Naive thymus-derived CD4-positive, alpha-beta T cell (primary cell): ENCODE measurements at places on chromosomes 7 and 10.

DNA sequence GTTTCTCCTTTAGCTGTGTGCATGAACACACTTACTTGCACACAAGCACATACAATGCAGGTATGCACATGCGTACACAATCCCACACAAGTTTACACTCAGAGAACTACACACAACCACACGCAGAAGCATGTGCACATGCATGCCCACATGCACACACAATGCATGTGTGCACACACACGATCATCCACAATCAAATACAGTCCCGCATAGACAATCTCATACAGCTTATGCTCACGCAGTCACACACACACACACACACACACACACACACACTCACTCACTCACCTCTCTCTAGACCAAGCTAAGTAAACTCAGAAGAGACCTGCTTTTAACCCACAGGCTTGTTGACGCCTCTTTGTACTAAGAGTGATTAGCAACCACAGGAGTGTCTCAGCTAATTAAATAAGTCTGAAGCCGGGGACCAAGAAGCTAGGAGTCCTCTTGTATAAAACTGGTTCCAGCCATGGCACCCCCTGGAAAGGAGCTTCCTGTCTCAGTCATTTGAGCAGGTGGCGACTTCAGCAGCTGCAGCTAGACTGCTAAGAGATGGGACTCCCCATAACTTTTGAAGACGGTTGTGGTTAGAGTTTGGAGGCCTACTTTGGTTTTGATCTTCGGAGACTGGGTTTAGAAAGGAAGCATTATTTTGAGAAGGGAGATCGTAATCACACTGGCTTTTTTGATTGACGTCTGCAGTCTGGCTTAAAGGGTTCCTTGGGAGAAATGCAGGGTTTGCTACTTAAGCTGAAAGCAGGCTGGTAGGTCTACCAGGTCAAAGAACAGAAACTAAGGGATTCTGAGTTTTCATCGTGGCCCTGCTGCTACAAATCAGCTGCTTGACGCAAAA is 82.3 kb upstream of the ADRB1 start:
- DNase-seq: peak; percentile 55

DNA sequence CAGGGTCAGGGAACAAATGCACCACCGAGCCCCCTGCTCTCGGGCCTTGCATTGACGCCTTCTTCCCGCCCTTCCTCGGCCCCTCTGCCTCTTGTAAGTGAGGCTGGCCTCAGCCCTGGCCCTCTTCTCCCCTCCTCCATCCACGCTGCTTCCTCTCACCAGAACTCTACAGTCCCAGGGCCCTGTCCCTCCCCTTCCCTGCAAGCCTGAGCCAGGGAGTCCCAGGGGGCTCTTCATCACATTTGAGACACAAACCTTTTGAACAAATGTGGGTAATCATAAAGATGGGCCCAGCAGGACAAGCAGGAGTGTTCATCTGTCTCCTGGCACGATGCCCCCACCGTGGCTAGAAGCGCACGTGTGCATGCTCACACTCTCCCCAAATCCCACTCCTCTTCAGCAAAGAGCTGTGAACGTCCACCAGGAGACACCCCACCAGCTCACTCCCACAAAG is 57.7 kb downstream of the SLIT1 start:
- no peak for DNase-seq

GRCh38 chr7:21972397-21972784 is 26.7 kb upstream of the CDCA7L start:
- no peak for DNase-seq

DNA sequence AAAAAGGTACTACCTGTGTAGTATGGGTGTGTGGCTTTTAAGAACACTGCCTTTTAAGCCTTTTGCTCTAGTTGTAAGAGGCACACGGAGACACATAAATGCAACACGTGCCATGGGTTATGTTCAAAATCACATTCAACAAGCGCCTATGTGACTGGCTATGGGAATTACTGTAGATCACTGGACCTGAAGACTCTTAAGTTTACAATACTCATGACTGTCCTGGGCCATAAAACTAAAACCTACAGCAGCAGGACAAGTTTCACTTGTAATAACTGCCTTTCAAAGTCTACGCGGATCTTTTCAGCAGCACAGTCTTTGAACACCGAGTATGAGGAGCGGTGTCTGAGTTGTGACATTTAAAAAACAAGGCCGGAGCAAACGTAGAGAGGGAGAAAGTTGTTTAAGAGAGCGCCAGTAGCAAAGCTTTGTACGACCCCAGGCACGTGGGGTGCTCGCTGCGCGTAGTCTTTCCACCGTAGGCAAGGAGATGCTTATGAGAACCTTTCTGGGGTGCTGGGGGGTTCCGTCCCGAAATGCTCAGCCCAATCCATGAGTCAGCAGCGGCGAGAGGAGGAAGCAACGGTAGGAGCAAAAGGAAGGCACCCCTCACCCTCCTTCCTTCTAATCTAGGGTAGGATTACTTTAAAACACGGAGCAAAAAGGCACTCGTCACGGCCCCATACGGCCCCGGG is 662 bp downstream of the DNAJC2 start:
- peak; percentile 48 for DNase-seq

DNA sequence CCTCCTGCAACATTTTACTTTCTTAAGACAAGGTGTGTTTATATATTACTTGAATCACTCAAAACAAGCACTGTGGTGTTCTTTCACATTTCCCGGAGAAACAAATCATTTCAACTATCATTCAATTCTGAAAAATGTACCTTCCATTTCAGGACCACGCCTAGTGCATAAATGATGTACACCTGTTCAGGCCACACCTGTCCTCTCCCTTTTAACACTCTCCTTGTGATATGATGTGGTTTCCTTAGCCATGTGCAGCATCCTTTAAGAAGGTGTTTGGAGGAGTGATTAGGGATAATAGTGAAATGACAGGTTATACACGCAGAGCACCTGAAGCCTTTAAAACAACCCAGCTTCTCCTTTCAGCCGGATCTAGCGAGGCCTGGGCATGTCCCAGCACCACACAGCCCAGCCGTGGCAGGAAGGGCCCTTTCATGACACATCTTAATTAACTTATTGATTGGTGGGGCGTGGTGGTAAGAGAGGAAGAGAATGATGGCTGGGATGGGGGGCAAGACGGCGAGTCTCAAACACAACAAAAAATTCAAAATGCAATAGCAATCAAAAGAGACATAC is 26.9 kb downstream of the ABLIM1 start:
- DNase-seq: no peak

- DNase-seq: no peak
Observed at GRCh38 chr7:55020466-55020871, 1.7 kb downstream of the EGFR start.

DNA sequence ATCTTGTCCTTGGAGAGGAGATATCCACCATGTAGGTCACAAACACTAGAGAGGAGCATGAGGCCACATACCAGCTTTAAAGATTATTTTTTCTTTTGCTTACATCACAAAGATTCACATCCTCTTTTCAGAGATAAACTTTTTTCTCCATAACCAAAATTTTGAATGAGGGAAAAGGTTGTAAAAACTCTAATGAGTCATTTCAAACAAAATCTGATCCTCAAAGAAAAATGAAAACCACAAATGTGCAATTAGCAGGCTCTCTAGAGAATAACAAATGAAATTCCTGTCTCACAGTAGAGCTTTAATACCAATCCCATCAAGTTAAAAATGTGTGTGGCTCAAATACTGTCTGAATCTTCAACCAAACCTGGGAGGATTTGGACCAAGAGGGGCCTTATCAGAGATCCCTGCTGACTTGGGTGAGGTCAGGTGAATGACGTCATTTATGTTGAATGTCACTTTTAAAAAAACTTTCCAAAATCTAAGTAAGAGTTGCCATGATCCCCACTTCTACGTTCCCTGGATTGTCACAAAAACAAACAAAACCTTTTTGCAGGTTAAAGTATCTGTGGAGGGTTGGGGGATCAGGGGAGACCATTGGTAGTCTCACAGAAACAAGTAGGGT is 261.5 kb upstream of the NPSR1 start:
- no peak for DNase-seq

DNA sequence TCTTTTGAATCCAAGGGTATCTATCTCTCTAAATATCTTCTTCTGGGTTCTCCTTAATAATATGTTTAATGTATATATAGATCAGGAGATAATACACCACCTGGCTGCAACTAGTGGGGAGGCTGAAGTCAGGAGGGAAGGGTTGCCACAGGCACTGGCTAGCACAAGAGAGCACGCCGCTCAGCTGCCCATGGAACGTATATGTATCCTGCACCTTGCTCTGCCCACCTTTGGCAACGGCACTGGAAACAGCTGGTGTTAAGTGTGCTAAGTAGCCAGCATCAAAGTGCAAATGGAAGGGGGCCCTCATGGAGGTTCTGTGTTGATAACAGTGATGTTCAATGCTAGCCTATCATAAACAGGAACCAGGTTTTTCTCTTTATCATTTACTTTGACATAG is 49.8 kb upstream of the FAM133B start:
- DNase-seq: no peak

DNA sequence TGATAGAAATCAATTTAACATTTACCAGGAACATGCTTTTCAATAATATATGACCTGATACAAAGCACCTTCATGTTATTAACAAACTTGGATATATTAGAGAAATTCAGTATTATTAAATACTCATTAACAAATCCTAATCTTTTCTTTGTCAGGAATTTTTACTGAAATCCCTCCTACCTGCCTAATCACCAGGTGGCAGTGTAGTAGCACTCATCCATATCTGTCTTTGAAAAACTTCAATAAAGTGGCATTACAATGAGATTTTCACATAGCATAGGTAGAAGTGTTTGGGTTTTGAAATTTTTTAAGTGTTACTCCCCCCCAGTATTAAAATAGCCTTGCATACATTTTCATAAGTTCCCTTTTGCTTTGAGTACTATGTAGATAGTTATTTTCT is 1246.6 kb upstream of the LRRN3 start:
- no peak for DNase-seq

- no peak for DNase-seq
Observed at GRCh38 chr7:123824754-123825067, 20.3 kb upstream of the HYAL4 start.

DNA sequence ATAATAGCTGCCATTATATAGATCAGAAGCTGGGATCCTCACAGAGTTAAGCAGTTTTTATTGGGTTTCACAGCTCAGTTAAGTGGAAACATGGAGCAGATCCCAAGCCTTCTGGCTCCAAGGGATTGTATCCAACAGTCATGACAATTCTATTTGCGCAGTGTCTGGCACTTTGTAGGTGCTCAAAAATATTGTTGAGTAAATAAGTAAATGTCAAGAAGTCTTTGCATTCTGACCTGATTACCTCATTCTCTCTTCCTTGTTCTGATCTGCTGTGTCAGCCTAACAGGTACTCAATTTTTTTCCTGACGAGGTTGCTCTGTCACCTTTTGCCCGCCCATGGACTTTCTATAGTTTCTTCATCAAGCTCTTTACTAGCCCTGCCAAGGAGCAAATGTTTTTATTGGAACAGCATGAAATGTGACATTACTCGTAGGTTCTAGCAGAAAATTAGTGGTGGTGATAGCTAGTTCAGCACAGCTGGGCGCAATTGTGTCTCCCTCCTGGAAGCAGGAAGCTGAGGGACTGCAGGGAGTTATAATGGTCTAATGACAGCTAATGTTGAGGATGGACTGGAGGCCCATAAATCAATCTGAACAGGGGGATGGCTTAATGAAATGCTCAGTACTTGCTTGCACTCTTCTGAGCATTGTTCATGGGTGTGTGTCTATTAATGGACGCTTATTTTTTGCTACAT is 680.2 kb downstream of the CCSER2 start:
- DNase-seq: no peak

GRCh38 chr7:151028948-151029501 is 775 bp downstream of the ABCB8 start:
- no peak for DNase-seq

DNA sequence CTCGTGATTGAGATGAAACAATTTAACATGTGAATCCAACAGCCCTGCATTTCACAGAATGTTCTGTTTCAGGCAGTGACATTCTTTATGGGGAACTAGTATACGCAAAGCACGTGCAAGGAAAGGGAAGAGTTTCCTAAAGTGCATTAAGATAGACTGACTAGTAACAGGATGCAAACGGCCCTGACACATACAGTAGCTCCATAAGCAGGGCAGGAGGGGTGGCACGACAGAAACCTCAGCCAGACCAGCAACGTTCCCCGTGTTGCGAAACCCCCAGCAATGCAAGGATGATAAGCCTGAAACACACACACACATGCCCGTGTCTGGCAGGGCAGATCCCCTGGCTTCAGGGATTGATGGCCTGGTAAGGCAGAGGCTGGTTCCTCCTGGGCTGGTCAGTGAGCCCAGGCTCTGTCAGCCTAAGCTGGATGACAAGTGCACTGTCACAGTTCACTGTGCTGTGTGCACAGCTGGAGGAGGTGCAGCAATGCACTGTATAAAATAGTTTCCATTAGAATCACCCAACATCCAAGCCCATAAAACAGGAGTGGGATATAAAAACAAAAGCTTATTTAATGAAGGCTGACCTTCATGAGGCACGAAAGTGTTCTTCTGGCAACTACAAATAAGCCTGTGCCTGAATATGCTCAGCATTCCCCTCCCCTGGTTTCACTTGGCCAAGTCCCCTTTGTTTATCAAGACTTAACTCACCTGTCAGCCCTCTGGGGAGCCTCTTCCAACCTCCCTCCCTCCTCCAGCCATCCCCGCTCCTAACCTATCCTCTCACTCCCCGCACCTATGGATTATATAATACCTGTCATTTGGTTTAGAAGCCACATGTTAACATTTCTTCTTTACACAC is 88.8 kb downstream of the GSAP start:
- no peak for DNase-seq

DNA sequence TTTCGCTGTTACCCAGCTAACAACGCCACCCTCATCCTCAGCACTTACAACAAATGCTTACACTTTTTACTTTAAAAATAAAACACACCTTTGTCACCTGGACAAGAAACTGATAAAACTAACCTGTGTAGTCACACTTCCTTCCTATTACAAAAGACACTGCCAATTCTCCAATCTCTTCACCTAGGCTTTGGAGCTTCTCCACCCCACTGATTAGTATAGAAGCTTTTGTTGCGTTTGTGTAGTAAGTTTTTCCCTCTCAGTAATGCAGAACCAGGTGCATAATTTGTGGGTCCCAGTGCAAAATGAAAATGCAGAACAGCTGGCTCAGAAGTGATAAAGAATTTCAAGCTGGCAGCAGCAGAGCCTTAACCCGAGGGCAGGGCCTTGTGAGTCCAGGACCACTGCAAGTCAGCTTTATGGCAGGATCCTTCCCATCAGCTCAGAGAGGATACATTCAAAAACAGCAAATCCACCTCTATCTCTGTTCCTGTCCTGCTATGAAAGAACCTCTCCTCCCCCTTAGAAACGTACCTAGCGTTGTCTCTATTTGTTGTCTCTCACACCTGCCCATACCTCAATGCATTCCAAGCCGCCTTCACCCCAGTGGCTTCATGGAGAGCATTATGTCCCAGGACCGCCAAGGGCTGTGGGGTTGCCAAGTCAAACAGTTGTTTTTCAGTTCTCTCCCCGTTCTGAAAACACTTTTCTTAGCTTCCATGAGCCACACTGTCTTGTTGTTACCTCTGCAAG is 40.3 kb upstream of the EGFR start:
- DNase-seq: no peak

- no peak for DNase-seq
Observed at GRCh38 chr10:122632576-122632975, 67.1 kb downstream of the C10orf120 start.

DNA sequence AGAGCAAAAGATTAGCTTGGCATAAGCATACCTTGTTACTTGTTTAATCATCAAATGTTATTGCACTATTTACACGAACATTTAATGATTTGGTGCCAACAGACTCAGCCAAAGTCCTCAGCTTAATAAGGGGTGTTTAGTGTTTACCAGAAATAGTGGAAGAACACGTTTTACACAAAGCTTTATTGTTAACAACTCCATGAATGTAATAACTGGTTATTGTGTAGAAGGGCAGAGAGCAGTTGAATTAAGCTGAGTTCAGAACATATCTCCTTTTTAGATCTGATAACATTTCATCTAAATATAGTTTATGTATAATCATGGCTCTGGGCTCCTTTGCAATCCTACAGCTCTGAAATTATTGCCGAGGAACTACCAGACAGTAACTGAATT is 99.1 kb downstream of the CABCOCO1 start:
- no peak for DNase-seq
